M059J (cell line): ENCODE measurements at places on chromosomes 7 and 10. TPM values are rescaled to one million over a fixed set of nuclear protein-coding genes. Genes with fewer than 3 reads are reported as not detected.
A peak's percentile ranks its signal among the peaks of the same experiment; 100 is the strongest.

- DNase-seq = no peak
Observed at GRCh38 chr7:157427811-157428553, 91.2 kb downstream of the DNAJB6 start.

DNA sequence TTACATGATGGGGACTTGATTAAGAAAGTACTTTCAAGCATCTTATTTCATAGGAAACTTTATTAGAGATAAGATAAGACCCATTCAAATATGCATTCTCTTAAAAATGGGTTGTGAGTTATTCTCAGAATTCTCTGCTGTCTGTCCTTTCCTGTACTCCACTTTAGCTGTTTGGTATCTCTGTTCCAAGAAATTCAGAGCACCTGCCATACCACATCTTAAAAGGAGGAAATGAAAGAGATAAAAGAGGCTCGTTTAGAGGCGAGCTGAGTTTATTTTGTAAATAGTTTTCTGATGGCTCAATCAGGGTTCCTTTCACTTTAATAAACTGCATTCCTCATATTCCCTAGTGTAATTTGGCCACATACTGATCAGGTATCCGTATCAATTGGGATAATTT is 87.2 kb downstream of the MDFIC start:
- DNase-seq = no peak

GRCh38 chr10:93436591-93437085 is 45.5 kb downstream of the MYOF start:
- DNase-seq = peak; percentile 99

DNA sequence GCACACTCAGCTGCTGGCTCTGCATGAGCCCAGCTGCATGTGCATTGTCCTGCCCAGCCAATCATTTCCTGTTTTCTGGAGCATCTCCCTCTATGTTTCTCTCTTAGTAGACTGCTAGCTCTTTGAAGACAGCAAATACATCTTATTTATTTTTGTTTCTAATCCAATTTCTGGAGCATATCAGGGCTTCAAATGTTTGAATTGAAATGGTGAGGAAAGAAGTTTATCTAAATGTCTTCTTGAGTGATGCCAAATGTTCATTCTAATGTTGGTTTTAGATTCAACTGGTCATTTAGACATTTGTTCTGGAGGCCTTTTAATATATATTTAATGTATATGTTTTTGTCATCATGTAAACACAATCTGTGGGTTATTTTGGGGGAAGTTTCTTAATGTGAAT is 141.9 kb downstream of the DNAJB9 start:
- no peak for DNase-seq

GRCh38 chr7:99080679-99081078 is 63.2 kb downstream of the SMURF1 start:
- DNase-seq = no peak

GRCh38 chr10:42975005-42975493 is 101.8 kb upstream of the RET start:
- no peak for DNase-seq

- no peak for DNase-seq
Observed at GRCh38 chr7:149718730-149719049, 54.7 kb downstream of the ZNF467 start.

GRCh38 chr7:21355406-21355874 is 72.4 kb upstream of the SP4 start:
- no peak for DNase-seq

DNA sequence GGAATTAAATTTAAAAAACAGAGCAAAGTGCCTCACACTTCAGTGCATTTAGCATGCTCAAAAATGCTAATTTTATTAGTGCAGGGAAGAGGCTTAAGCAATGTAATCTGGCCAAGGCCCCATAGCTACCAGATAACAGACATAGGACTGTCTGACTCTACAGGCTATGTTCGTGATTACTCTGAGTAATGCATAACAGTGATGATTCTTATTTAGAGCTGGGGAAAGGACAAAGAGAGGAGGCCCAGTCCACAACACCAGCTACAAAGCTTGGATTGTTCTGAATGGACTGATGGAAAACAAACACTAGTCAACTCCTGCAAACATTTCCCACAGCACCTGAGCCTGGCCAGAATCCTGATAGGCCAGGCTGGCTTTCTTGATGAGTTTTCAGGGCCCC is 8.4 kb upstream of the CH25H start:
- no peak for DNase-seq

- peak; percentile 11 for DNase-seq
Observed at GRCh38 chr7:125877246-125877645, 947.6 kb upstream of the POT1 start.

GRCh38 chr10:102024799-102025198 is 31.2 kb downstream of the ARMH3 start:
- no peak for DNase-seq

GRCh38 chr7:131087756-131088658 is 239.7 kb upstream of the MKLN1 start:
- DNase-seq = no peak

DNA sequence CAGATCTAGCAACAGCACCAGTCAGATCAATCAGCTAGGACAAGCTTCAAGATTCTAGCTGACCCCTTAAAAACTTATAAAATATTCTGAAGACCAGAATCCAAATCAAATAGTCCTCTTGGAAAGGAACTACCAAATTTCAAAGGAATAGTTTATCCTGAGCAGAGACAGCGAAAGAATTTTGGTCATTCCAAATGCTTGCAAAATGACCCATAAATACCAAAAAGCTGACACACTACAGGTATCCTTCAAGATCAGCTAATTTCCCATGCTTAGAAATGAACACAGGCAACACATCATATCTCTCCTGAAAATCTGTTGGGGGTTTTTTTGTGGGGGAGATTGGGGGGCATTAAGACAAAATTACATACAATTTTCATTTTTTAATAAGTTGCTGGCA is 78.8 kb downstream of the PDSS1 start:
- DNase-seq = peak; percentile 32

GRCh38 chr7:105719395-105719794 is 138.1 kb upstream of the EFCAB10 start:
- DNase-seq = no peak

GRCh38 chr10:81348003-81348402 is 527.0 kb upstream of the NRG3 start:
- DNase-seq = no peak

DNA sequence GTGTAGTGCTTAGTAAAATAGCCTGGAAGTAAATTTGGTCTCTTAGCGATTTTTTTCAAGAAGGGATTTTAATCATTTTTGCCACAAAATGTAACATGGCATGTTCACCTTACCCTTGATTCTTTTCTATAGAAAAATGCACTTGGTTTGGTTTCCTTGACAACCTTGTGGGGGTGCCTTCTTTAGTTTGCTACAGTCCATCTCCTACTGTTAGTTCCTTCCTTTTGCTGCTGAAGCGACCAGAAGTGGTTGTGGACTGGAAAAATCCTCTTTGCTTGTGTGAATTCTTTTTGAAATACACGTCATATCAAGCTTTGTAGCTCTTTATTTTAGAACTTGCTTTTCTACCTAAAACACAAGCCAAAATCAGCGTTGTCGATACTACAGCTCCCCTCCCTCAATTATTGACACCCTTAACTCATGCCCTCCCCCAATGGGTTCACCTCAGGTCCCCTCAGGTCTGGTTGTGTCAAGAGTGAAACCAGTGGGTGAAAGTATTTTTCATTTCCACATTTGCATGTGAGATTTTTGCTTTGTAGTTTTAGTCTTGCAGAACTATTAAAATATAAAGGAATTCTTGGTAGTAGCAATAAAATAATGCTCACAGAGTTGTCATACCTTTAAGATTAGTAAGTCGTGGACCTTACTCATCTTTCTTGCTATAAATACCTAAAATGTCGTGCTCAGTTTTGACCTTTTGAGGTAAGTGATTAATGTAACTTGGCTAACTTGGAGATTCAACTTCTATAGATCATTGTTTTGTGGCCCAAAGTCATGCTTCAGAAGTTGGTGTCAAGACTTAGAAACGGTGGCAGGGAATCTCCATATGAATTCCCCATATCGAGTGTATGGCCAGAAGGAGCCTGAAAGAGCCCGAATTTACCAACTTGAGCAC is 1.5 kb downstream of the ACTR3B start:
- peak; percentile 86 for DNase-seq

- peak; percentile 98 for DNase-seq
Observed at GRCh38 chr7:5591278-5591874, 167.7 kb upstream of the TNRC18 start.

- no peak for DNase-seq
Observed at GRCh38 chr7:34191771-34192479, 286.6 kb downstream of the BMPER start.

DNA sequence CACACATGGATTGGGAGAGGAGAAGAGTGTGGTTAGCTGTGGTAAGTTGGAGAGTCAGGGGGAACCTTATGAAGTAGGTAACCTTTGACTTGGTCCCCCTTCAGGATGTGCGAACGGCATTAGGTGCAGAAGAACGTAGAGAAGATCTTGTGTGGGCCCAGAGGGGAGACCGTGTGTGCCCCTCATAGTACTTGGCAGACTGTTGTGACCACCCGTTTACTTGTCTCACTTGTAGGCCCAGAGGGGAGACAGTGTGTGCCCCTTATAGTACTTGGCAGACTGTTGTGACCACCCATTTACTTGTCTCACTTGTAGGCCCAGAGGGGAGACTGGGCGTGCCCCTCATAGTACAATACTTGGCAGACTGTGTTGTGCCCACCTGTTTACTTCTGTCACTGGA is 2.6 kb downstream of the GTPBP4 start:
- DNase-seq = no peak

- DNase-seq = peak; percentile 32
Observed at GRCh38 chr10:124743191-124744101, 732 bp downstream of the FAM53B start.

DNA sequence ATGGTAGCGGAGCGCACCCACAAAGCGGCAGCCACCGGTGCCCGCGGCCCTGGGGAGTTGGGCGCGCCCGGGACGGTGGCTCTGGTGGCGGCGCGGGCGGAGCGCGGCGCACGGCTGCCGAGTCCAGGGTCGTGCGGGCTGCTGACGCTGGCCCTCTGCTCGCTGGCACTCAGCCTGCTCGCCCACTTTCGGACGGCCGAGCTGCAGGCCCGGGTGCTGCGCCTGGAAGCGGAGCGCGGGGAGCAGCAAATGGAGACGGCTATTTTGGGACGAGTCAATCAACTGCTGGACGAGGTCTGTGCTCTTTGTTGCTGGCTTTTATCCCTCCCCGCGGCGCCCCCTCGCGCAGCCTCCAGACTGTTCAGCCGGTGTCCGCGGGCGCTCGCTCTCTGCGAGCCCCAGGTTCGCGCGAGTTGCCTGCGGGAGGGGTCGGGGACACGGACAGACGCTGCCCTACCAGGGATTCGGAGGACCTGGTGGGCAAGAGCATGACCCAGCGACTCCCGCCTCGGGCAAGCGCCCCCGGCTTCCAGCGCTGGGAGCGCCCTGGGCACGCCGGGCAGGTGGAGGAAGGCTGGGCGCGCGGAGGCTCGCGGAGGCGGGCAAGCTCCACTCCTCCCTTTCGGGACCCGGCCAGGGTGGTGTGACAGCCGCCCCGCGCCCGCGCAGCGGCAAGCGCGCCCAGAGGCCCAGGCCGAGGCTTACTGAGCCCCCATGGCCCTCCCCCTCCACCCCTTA is 887 bp downstream of the COL13A1 start:
- peak; percentile 57 for DNase-seq

GRCh38 chr10:119973281-119973680 is 80.8 kb downstream of the SEC23IP start:
- DNase-seq = peak; percentile 58

DNA sequence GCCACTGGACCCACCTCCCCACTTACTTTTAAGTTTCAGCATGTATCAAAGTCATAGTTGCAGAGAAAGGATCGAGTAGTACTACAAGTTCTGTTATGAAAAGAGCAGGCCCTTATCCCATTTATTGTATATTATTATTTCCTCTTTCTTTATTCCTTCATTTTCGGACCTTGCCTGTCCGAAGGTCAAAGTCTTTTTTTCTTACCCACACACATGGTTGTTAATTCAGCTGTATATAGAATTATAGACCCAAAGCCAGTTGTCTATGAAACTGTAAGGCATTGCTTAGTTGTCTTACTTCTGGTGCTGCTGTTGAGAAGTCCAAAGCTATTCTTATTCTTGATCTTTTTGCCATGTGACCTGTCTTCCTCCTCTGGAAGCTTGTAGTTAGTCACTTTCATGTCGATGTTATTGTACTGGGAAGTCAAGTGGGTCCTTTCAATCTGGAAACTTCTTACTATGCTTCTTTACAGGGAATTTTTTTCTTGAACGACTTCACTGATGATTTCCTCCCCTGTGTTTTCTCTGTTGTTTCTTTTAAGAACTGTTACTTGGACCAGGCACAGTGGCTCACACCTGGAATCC is 8.3 kb downstream of the NUDT5 start:
- no peak for DNase-seq

GRCh38 chr10:71476228-71477011 is 79.7 kb downstream of the CDH23 start:
- DNase-seq = no peak

DNA sequence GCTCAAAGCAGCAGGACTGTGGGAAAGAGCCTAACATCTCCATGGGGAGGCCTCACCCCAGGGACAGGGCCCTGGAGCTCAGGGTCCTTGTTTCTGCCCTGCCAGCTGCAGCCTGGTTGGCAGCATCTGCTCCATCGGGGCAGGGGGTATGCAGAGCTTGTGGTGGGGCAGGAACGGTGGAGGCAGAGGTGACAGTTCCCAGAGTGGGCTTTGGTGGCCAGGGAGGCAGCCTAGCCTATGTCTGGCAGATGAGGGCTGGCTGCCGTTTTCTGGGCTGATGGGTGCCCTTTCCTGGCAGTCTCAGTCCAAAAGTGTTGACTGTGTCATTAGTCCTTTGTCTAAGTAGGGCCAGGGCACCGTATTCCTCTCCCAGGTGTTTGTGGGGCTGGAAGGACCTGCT is 12.2 kb upstream of the AHCYL2 start:
- DNase-seq = no peak

GRCh38 chr10:103659674-103660363 is 166.3 kb downstream of the NEURL1 start:
- DNase-seq = peak; percentile 93

- DNase-seq = no peak
Observed at GRCh38 chr7:139748941-139749340, 28.9 kb downstream of the HIPK2 start.

TFPI2 gene
- 18.5 and 28.7 TPM in 2 replicates for total RNA-seq

SLC39A12 gene
- total RNA-seq = not detected in 2 replicates

MYOZ1 gene
- total RNA-seq = 1.0 and 2.8 TPM in 2 replicates

VGF gene
- 0.20 TPM in 1 of 2 replicates, not detected in the other for total RNA-seq

OPALIN gene
- not detected in 2 replicates for total RNA-seq

GIMAP7 gene
- not detected in 2 replicates for total RNA-seq

DLX5 gene
- 0.98 and 1.2 TPM in 2 replicates for total RNA-seq

LOXL4 gene
- 1.2 and 1.6 TPM in 2 replicates for total RNA-seq

AFAP1L2 gene
- 0.44 and 1.7 TPM in 2 replicates for total RNA-seq

FFAR4 gene
- total RNA-seq = not detected in 2 replicates

ZNF777 gene
- total RNA-seq = 6.3 and 9.9 TPM in 2 replicates

PPP1R9A gene
- 0.25 and 0.69 TPM in 2 replicates for total RNA-seq

CPA2 gene
- 0.17 and 3.0 TPM in 2 replicates for total RNA-seq

CPA4 gene
- 564 and 723 TPM in 2 replicates for total RNA-seq

ANKRD2 gene
- total RNA-seq = not detected in 2 replicates

PNLIP gene
- total RNA-seq = not detected in 2 replicates

ZNF239 gene
- total RNA-seq = 1.3 and 5.2 TPM in 2 replicates

PRSS37 gene
- not detected in 2 replicates for total RNA-seq

GIMAP8 gene
- total RNA-seq = not detected in 2 replicates

MOGAT3 gene
- not detected in 2 replicates for total RNA-seq

NXPH1 gene
- total RNA-seq = not detected in 2 replicates
